ENCODE measurements at places on chromosomes 3 and 15.

- no peak for DNase-seq
These were observed 287.2 kb downstream of the SHQ1 start for GRCh38 chr3:72560846-72561675.

GRCh38 chr15:37339437-37339836 lies 239.1 kb upstream of the MEIS2 start:
- no peak for DNase-seq

DNA sequence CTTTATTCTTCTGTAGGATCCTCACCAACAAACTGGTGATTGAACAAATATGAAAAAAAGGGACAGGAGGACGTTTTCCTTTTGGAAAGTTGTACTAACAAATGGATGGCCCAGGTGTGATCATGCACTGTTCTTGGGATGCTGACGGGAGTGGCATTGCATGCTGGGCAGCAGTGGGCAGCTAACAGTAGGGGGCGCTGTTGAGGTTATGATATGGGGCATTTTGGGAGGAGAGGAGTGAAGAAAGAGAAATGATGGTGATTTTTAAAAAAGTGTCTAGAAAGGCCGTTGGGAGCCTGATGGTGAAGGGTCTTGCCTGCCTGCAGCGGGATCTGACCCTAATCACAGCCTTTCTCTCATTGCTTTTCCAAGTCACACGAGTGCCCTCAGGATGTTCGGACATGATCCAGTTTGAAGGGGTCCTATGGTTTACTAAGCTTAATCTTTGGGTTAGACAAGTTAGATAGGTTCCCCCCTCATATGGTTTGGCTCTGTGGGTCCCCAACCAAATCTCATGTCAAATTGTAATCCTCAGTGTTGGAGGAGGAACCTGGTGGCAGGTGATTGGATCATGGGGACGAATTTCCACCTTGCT lies 46.2 kb upstream of the PRTG start:
- DNase-seq = peak; percentile 20

GRCh38 chr3:181265750-181266333 lies 276.3 kb upstream of the DNAJC19 start:
- DNase-seq = no peak

DNA sequence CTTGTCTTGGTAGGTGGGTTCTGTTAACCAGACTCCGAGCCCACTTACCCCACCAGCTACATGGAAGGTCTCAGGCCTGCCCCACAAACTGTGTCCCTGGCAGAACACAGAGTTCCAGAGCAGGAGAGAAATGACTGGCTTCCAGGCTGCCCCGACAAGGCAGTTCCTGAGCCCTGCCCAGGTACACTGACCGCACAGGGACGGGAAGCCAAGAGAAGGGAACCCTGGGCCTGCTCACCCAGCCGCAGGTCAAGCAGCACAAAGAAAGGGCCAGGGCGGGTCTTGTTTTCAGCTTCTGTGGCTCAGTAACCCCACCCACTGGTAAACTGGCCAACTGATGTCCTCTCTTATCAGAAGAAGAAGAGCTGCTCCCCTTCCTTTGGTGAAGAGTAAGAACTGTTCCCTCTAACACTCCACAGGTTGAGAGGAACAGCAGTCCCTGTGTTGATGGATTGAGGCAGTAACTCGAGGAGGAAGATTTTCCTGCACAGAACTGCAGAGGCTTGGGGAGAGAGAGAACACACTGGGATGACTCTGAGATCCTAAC lies 68.4 kb downstream of the CRTC3 start:
- no peak for DNase-seq

DNA sequence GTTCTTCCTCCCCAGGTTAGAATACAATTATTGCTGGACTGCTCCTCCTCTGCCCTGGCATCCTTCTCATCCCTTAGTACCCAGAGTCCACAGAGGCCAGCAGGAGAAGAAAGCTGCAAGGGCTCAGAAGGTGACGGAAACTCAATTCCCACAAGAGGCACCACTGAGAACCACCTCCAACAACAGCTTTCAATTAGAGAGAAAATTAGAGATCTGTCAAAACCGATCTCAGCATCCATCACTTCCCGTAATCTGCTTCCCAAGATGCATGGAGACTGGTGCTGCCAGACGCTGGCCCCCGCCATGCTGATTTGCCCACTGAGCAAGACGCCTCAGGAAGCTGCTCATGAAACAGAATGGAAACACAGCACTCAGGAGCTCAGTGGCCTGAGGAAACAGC lies 135.0 kb upstream of the PRICKLE2 start:
- DNase-seq = no peak

DNA sequence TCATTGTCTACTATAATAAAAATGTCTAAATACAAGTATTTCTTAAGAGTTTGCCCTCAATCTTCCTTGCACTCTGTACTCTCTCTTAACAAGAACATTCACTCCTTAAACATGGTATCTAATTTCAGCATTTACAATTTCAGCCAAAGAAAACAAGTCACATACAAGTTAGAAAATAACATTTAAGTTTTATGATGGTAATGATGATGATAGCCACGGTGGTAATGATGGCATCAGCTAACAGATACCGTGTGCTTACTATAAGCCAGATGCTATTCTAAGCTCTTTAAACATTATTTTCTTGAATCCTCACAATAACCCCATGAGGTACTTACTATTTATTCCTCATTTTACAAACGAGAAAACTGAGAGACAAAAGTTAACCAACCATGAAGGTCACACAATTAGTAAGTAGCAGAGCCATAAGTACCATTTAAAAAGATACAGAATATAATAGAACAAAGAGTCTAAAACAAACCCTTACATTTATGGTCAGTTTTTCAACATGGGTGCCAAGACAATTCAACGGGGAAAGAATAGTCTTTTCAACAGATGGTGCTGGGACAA lies 7.4 kb downstream of the SPICE1 start:
- no peak for DNase-seq

GRCh38 chr15:79160211-79160610 lies 69.6 kb upstream of the RASGRF1 start:
- DNase-seq = no peak

DNA sequence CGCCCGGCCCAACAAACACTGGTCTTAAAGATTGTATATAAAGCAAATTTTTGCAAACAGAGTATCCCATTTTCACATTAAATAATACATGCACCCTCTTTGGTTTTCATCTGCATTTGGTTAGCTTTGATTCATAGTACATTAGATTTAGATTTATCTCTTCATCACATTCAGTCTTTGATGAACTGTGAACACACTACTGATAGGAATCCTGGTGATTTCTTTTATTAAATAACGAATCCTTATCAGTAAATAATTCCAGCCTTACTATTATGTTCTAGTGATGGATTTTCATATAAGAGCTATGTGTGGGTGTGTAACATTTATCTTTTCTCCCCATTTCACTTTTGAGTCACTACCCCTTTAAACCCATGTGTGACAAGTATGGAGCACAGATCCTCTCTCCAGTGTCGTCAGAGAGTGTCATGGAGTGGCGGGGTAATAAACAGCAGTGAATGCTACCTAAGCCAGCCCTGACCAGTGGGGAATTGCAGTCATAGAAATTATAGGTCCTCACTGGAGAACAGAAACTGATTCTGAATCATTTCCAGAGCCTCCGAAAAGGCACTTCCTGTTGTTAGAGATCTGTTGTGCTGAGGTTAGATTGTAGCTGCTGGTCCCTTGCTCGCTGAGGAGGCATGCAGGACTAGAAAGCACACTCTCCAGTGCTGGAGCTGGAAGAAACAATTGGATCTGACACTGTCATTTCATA lies 22.0 kb downstream of the SLC7A14 start:
- DNase-seq = no peak

All from central memory CD4-positive, alpha-beta T cell (primary cell).